ENCODE measurements at places on chromosomes 4 and X. TPM values are rescaled to one million over a fixed set of nuclear protein-coding genes. Genes with fewer than 3 reads are reported as not detected.

KCNIP4 gene
- total RNA-seq, result not detected

TRAPPC2 gene
- total RNA-seq, result 18.0 TPM

HEPH gene
- 11.0 TPM for total RNA-seq

MAP3K15 gene
- 2.1 TPM for total RNA-seq

PNMA6F gene
- total RNA-seq, result not detected

SPATA18 gene
- total RNA-seq, result 12.2 TPM

MAGEA8 gene
- not detected for total RNA-seq

NRK gene
- total RNA-seq, result under 0.01 TPM

NDST4 gene
- not detected for total RNA-seq

CEP44 gene
- total RNA-seq, result 13.6 TPM

TRO gene
- 4.5 TPM for total RNA-seq

All from upper lobe of left lung (tissue), 6 donors.